ENCODE measurements at places on chromosomes 11 and 22.

DNA sequence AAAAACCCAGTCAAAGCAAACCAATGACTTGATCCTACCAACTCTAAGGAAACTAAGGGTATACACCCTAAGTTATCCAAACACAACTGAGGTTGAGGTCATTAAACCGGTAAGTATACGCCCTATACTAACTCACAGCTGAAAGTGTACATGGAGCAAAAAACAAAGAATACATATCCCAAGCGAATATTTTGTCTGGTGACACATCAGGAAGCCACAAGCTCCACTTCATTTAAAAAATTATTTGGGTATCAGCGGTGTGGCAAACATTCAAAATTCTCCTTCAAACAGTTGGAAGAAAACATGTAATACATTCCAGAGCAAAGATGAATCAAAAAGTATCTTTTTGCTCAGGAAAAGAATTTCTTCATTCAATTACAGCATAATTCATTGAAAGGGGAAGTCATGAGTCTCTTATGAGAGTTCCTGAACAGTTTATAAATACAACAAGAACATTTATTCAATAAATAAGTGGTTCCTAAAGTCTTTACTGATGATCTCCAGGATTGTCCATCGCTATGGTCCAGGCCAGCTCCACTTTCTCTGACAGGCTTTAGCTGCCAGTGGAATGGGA is 4.5 kb upstream of the JAML start:
- DNase-seq, result no peak

- no peak for DNase-seq
These were observed 268.6 kb downstream of the TBC1D22A start for GRCh38 chr22:47030881-47031627.

DNA sequence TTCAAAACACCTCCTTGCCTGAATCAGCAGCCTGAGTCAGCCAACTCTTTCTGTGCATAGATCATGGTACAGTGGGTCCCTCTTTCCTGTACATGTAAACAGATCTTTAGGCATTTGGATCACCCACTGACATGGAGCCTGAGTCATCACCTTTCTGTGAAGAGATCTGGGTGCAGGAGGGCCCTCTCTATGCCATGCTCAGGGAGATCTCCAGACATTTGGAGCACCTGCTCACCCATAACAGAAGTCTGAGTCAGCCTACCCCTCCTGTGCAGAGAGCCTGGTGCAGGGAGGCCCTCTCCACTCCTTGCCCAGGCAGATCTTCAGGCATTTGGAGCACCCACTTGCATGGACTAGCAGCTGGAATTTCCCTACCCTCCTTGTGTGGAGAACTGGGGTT is 56.2 kb upstream of the GLYAT start:
- DNase-seq, result no peak

GRCh38 chr22:43704051-43704450 is 108.1 kb downstream of the EFCAB6 start:
- no peak for DNase-seq

GRCh38 chr22:47020166-47020565 is 257.7 kb downstream of the TBC1D22A start:
- DNase-seq, result no peak

DNA sequence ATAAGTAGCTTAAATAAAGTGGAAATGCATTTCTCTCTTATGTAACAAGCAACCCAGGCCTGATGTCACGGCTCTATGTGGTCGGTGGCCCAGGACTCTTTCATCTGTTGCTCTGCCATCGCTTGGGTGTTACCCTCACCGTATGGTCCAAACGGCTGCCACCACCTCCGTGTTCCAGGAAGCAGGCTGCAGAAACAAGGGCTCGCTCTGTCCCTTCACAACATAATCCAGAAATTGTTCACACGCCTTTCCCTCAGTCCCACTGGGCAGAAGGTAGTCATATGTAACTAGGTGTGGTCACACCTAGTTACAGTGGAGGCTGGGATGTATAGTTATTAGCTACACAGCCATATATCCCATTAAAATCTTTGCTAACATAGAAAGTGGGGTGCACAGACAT is 421.0 kb downstream of the SOX6 start:
- no peak for DNase-seq

GRCh38 chr11:10818594-10818993 is 9.9 kb upstream of the EIF4G2 start:
- DNase-seq, result no peak

DNA sequence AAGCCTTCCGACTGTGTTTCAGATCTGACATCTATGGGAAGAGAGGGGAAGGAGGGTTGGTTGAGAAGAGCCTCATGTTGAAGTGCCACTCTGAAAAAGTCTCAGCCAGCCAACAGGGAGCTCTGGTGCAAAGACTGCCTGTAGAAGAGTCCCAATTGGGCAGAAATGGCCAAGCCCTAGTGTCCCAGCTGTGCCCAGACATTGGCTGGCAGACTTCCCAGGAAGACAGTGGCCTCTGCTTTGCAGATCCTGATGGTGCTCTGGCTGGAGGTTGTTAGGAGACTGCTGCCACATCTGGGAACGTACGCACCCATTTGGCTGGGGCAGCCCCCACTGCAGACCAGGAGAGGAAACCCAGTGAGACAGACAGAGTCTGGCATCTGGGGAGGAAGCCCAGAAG is 3.2 kb upstream of the PLA2G3 start:
- no peak for DNase-seq

GRCh38 chr11:128098781-128099180 is 488.6 kb downstream of the ETS1 start:
- no peak for DNase-seq

DNA sequence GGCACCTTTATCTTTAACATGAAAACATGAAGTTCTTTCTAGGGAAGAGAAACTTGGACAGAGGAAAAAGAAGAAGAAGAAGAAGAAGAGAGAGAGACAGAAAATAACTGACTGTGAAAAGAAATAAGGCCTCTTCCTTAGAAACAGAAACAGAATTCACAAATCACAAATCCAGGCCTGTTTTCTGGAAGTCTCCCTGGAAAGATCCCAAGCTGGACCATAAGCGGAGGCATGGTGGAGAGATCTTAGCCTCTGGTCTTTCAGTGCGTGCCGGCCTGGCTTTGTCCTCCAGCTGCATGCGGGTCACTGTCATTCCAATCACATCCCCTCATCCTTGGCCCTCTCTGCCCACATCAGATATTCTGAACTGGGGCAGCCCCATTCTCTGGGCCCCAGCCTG is 6.9 kb downstream of the FXYD6 start:
- peak; percentile 22 for DNase-seq

Data from cerebellar cortex (tissue), 1 donor.